ENCODE measurements at places on chromosomes 13 and 19.

GRCh38 chr13:102781591-102781990 is 8.0 kb upstream of the TEX30 start:
- no peak for DNase-seq

- DNase-seq: no peak
Measured at GRCh38 chr19:15248106-15248505, 15.9 kb upstream of the EPHX3 start.

DNA sequence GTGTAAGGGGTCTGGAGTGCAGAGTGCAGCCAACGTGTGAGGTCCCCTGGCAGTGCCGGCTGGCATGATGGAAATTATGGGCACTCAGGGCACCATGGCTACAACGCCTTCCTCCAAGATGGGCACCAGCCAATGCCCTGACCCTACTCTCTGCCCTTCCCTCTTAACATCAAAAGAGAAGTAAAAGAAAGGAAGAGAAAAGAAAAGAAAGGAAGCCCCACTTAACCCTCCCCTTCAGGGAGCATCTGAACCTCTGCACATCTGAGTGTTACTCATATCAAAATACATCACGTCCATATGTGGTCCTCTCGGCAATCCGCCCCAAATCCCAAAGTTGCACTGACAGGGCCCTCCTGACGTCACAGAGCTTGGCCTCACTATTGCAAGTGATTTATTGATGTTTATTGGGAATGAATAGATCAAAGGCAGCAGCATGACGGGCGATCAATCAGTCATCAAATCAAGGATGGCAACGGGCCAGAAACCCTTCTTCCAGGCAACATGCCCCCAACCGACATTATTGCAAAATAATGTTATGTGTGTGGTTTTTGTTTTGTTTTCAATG is 1.3 kb downstream of the TSHZ3 start:
- DNase-seq: no peak

- no peak for DNase-seq
Measured at GRCh38 chr13:111973605-111974340, 93.2 kb upstream of the SOX1 start.

DNA sequence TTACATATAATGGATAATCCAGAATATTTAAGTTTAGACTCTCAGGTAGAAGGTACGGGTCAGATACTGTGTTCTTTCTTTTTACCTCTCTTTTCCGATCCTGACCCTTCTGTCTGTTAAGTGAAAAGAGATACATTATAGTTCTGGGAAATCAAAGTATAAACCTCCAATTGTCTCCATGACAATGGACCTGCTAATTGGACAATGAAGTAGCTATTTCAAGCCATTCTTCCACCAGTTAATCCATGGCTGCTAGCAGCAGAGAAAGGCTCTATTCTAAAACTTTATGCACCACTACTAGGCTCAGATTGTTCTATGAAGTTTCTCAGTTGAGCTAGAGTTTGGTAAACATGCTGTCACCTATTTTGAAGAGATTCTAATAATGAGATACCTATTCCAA is 8.3 kb upstream of the NBEA start:
- DNase-seq: no peak

- no peak for DNase-seq
Measured at GRCh38 chr19:49434907-49435583, 6.3 kb downstream of the SLC17A7 start.

Data from activated CD4-positive, alpha-beta T cell treated with anti-CD3 and anti-CD28 coated beads for 48 hours (primary cell).